ENCODE measurements at places on chromosomes 5 and 9.

DNA sequence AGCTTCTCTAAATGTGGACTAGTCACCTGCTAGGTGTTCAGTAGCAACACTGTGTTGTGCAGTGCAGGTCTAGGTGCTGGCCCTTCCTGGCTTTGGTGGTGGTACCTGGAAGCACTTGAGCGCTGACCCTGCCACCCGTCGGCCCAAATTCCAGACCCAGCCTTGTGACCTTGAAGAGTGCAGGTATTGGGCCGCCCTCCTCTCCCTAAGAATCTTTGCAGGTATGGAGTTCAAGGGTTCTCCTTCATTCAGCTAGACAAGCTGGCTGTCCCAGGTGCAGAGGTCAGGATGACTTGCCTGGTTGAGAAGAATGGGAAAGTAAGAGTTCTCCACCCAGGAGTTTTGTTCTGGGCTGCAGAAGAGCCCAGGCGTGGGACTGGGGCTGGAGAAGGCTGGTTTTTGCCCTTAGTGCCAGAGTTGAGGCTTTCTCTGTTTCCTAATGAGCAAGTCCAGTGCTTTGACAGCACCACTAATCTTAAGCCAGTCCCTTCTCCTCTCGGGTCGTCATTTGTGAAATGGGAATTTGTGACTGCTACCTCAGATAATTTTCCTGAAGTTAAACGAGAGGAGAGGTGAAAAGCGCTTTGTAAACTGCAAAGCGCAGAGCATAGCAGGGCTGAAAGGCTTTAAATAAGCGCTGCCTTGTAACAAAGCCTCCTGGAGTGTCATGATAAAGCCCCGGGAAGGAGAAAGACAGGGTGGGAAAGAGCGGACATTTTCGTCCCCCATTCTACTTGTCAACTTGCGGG is 4.0 kb downstream of the FOXE1 start:
- DNase-seq = no peak

GRCh38 chr9:134698587-134699342 is 57.2 kb downstream of the COL5A1 start:
- DNase-seq = peak; percentile 30

GRCh38 chr9:27447031-27447683 is 76.9 kb upstream of the IFNK start:
- DNase-seq = no peak

DNA sequence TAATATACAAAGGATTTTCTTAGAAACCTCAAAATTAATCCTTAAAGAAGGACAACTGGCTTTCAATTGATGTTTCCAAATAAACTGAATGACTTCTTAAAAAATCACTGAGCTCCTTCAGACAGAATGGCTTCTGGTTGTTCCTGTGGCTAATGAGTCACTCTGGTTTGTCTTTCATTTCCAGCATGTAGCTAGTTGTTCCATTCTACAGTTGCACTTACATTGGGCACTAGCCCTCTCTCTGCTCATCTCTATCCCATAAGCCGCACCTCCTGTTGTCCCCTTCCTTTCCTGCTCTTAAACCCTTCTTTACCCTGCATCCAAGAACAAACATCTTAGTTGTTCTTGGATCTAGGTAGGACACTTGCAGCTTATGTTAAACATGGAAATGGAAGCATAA is 235.3 kb upstream of the HAPLN1 start:
- no peak for DNase-seq

DNA sequence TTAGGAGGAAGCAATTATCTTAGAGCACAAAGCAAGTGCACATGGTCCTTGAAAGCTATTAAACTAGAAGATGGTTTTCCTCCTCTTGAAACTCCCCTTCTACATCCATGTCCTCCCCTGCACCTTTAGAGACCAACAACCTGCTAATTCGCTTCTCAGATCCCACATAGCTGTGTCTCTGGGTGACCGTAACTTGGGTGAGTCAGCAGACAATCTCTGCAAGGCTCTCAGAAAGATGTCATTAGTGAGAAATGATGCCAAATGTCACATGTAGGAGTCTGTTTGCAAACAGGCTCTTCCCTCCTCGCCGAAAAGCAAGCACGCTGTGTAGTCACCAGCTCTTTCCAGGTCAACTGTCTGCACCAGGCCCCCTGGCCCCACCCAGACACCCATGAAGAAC is 291.8 kb downstream of the SLIT3 start:
- DNase-seq = no peak

DNA sequence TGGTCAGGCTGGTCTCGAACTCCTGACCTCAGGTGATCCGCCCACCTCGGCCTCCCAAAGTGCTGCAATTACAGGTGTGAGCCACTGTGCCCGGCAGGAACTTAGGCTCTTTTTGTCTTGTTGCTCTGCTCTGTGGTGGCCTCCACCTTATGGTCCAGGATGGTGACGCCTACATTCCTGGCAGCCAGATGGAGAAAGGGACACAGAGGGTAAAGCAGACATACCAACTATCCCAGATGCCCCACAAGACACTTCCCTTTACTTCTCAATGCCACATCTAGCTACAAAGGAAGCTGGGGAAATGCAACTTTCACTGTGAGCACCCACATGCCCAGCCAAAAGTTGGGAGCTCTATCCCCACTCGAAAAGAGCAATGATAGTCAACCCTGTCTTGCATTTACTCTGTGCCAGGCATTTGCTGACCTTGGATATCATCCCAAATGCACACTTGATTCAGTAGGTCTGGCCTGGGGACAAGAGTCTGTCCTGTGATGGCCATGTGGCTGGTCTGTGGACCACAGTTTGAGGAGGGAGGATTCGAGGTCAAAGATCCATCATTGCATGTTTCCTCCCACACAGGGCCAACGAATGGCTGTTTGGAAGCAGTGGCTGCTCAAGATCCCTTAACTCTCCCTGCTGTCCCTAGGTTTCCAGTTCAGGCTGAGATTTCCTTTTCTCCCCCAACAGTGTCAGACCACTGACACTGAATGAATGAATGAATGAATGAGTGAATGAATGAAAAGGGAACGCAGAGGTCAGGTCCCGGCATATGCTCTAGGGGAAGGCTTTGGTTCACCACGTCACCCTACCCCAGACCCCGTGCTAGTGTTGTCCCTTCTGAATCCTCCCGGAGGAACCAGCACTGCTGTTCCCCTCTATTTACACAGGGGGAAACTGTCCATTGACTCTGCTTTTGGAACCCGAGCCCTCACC is 1.4 kb upstream of the ERGIC1 start:
- no peak for DNase-seq

- DNase-seq = no peak
Observed at GRCh38 chr9:68669218-68669617, 35.8 kb upstream of the PIP5K1B start.

- DNase-seq = no peak
Observed at GRCh38 chr5:139565411-139566305, 4.5 kb downstream of the UBE2D2 start.

GRCh38 chr9:127155314-127155960 is 33.0 kb upstream of the ANGPTL2 start:
- no peak for DNase-seq

GRCh38 chr5:34803974-34804732 is 34.8 kb upstream of the TTC23L start:
- no peak for DNase-seq

DNA sequence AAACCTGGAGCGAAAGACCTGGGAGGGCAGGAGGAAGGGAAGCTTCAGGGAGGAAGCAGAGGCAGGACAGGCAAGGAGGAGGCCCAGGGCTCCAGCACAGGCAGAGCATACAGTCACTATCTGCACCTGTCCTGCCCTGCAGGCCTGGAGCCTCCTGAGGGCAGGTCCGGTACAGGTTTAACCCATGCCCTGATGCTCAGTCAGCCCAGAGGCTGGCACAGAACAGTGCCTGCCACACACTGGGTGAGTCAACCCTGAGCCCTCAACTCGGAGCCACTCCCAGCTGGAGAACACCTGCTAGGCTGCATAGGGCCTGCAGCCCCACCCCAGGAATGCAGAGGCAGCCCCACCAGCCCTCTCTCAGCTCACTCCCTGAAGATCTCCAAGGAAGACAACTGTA is 161.5 kb upstream of the PHYKPL start:
- DNase-seq = no peak

DNA sequence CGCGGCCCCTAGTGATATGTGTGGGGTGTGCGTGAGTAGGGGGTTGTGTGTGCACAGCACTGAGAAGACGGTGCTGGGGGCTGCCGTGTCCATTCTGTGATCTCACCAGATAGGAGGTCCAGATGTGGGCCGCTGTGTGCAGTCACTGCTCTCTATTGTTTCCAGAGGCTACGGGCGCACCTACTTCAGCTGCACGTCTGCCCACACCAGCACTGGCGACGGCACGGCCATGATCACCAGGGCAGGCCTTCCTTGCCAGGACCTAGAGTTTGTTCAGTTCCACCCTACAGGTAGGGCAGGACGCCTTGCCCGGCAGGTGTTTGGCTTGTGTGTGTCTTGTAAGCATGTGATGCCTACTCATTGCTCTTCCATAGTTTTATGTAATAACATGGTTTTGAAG is 12.6 kb downstream of the SDHA start:
- DNase-seq = no peak

- no peak for DNase-seq
Observed at GRCh38 chr9:107153336-107153735, 129.7 kb upstream of the RAD23B start.

DNA sequence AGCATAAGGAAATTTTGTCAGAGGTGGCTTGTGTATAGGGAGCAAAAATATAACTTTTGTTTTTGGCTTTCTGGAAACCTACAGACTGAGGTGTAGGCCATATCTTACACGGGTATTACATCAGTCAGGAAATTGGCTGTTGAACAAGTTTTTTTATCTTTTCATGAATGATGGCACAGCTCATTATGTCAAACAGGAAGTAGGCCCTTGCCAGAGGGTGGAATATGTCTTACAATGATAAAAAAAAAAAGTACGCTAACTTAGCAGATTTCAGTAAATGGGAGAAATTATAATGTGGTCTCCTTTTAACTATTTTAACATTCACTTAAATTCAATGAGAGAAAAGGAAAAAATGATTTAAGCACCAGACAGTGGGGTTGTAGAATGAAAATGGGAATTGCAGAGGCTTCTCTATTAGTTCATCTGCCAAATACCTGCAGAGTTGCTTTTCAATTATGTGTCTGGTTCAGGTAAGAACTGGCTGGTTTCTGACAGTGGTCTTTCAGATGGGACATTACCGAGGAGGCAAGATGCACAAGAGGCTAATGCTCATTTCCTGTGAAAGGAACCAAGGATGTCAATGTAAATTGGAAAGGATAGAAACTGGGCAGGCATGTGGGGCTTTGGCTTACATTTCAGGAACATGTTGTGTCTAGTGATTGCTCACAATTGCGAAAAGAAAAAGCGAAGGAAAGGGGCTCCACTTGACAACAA is 169.9 kb downstream of the NNT start:
- DNase-seq = no peak

DNA sequence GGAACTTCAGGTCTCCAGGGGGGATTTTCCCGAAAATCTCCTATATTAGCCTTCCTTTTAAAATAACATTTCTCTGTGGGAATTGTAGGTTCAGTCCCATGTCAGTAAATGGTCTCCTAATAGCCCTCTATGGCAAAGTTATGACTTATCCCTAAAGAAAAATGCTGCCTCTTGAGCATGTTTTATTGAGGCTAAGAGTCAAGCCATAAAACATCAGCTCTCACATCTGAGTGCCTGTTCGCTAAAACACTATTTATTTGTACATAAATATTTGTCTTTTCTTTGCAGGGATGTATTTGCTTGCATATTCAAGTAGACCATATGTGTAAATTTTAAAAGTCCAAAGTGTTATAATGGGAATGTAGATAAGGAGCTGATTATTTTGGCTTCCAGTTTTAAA is 160.4 kb downstream of the PRDM6 start:
- DNase-seq = no peak

- no peak for DNase-seq
Observed at GRCh38 chr5:143396353-143396940, 7.0 kb downstream of the NR3C1 start.

DNA sequence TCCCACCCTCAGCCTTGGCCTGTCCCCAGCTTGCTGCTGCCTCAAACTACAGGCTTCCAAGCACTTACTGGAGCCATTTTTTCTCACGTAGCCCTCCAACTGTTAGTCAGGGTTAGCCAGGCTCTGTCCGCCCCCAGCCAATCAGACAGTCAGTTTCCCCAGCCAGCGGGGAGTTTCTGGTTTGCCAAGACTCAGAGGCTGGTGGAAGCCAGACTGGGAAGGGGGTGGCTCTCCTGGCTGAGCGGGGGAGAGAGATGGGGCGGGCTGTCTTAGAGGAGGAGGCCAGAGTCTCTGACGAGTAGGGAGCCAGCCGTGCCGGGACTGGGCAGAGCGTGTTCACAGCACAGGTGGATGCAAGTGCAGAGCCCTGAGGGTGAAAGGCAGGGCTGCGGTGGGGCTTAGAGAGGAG is 15.3 kb downstream of the PROP1 start:
- no peak for DNase-seq

DNA sequence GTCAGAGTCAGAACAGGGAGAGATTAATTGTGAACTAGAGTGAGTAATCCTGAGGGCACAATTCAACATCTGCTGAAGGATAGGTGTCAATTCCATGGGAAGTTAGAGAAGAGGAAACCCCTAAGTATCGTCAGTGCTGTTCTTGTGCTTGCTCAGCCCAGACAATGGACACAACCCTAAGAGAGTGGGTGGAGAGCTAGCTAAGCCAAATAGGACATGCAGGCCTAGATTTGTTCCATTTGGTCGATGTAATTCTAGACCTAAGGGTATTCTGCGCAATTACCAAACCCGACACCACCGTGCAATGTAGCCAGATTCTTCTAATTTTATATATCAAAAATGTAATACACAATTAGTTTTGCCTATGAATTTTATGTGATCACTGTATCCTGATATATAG is 431.6 kb downstream of the SH3GL2 start:
- DNase-seq = no peak

DNA sequence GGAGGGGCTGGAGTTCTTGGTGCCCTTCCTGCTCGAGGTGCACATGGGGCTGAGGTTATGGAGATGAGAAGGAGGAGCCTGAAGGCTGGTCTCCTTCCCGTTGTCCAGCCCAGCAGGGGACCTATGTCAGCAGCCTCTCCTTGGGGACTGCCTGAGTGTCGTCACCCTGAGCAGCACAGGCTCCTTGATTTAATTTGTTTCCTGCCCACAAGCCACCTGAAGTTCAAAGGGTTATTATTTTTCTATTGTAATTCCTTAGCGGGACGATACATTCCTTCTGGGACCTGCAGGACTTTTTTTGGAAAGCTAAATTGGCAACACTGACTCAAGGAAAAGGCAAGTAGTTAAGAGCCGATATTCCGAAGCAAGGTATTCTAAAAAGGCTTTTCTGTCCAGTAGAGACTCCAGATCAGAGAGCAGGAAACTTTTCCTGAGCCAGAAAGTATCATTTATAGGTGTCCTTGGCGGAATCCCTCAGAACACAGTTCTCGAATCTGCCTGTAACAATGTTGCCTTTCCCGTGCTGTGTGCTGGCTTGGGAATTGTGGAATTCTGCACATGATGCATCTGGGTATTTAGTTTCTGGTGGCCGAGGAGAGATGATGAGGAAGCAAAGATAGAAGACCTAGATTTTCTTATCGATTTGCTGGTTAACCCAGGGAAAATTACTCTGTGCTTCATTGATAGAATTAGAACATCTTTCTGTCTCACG is 55.4 kb downstream of the ARHGAP26 start:
- no peak for DNase-seq

- no peak for DNase-seq
Observed at GRCh38 chr5:38790891-38791290, 54.9 kb upstream of the OSMR start.

- DNase-seq = no peak
Observed at GRCh38 chr9:12464910-12465512, 228.2 kb upstream of the TYRP1 start.

All from amygdala (tissue), 56 donors.